ENCODE measurements at places on chromosomes 1 and 21. TPM values are rescaled to one million over a fixed set of nuclear protein-coding genes. Genes with fewer than 3 reads are reported as not detected.
A peak's percentile ranks its signal among the peaks of the same experiment; 100 is the strongest.

ADAMTS5 gene
- polyA plus RNA-seq, result 0.90 TPM

GRCh38 chr1:211761400-211761799 is 69.2 kb downstream of the LPGAT1 start:
- no peaks in the 10 kb centered on the region for H3K27me3 ChIP-seq
- H3K27ac ChIP-seq, result no peak overlapping the region
- no peak overlapping the region for H3K4me3 ChIP-seq
- no peak for DNase-seq
- H3K4me1 ChIP-seq, result no peaks in the 10 kb centered on the region
- peaks cover 36% of the 10 kb centered on the region for H3K36me3 ChIP-seq

- H3K4me3 ChIP-seq, result peak overlapping the region; percentile 12
- no peak overlapping the region for H3K27ac ChIP-seq
- H3K27me3 ChIP-seq, result no peaks in the 10 kb centered on the region
- H3K36me3 ChIP-seq, result peaks cover 27% of the 10 kb centered on the region
- no peaks in the 10 kb centered on the region for H3K4me1 ChIP-seq
Observed at GRCh38 chr1:180482425-180483275, 19.7 kb downstream of the ACBD6 start.

NPHP4 gene
- 4.6 TPM for polyA plus RNA-seq

FASLG gene
- polyA plus RNA-seq, result not detected

GRCh38 chr1:247487057-247487456 is 29.2 kb upstream of the OR2B11 start:
- no peak overlapping the region for H3K27ac ChIP-seq
- no peaks in the 10 kb centered on the region for H3K36me3 ChIP-seq
- H3K4me3 ChIP-seq, result no peak overlapping the region
- peak; percentile 35 for DNase-seq
- H3K4me1 ChIP-seq, result no peaks in the 10 kb centered on the region
- peaks cover 17% of the 10 kb centered on the region for H3K27me3 ChIP-seq

OTUD7B gene
- polyA plus RNA-seq, result 5.8 TPM

- H3K4me1 ChIP-seq, result no peaks in the 10 kb centered on the region
- DNase-seq, result no peak
- no peaks in the 10 kb centered on the region for H3K27me3 ChIP-seq
- H3K36me3 ChIP-seq, result no peaks in the 10 kb centered on the region
Observed at GRCh38 chr1:160659566-160659965, 12.7 kb upstream of the SLAMF1 start.

SNIP1 gene
- polyA plus RNA-seq, result 10.2 TPM

NUP210L gene
- not detected for polyA plus RNA-seq

GRCh38 chr1:162056043-162056442 is 13.4 kb upstream of the NOS1AP start:
- no peak overlapping the region for H3K4me3 ChIP-seq
- no peaks in the 10 kb centered on the region for H3K4me1 ChIP-seq
- no peaks in the 10 kb centered on the region for H3K36me3 ChIP-seq
- no peaks in the 10 kb centered on the region for H3K27me3 ChIP-seq
- DNase-seq, result peak; percentile 69

GRCh38 chr21:37074546-37074945 is 1.5 kb downstream of the TTC3 start:
- no peaks in the 10 kb centered on the region for H3K4me1 ChIP-seq
- H3K36me3 ChIP-seq, result peaks cover 12% of the 10 kb centered on the region
- peak overlapping the region; percentile 98 for H3K4me3 ChIP-seq
- DNase-seq, result no peak

NR5A2 gene
- polyA plus RNA-seq, result not detected

CFAP74 gene
- polyA plus RNA-seq, result not detected

- DNase-seq, result no peak
- no peaks in the 10 kb centered on the region for H3K36me3 ChIP-seq
- no peaks in the 10 kb centered on the region for H3K27me3 ChIP-seq
Observed at GRCh38 chr1:5223206-5223605, 568.8 kb downstream of the AJAP1 start.

KCNJ6 gene
- polyA plus RNA-seq, result not detected

GRCh38 chr1:18148461-18148860 is 40.9 kb downstream of the IGSF21 start:
- H3K4me3 ChIP-seq, result no peak overlapping the region
- H3K27ac ChIP-seq, result peak overlapping the region; percentile 62
- H3K27me3 ChIP-seq, result no peaks in the 10 kb centered on the region
- H3K36me3 ChIP-seq, result no peaks in the 10 kb centered on the region

DNA sequence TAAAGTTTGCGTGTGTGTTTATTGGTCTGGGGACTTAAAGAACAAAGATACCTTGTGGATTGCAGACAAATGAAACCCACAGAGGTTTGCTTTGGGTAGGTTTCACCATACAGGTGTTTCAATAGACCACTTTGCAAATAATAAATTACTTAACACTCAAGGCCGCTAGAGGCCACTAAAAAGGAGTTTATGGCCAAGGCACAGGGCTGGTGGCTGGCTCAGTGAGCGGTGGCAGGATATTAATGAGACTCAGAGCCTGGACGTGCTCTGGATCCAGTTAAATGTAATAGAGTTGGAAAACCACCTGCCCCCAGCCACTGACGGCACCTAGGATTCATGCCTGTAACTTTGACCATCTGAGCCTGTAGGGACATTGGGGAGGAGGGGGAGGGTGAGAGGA is 44.5 kb downstream of the LRRC38 start:
- no peaks in the 10 kb centered on the region for H3K4me1 ChIP-seq
- H3K36me3 ChIP-seq, result no peaks in the 10 kb centered on the region
- H3K4me3 ChIP-seq, result no peak overlapping the region
- H3K27me3 ChIP-seq, result no peaks in the 10 kb centered on the region
- H3K27ac ChIP-seq, result no peak overlapping the region

BGLAP gene
- 0.96 TPM for polyA plus RNA-seq

DNA sequence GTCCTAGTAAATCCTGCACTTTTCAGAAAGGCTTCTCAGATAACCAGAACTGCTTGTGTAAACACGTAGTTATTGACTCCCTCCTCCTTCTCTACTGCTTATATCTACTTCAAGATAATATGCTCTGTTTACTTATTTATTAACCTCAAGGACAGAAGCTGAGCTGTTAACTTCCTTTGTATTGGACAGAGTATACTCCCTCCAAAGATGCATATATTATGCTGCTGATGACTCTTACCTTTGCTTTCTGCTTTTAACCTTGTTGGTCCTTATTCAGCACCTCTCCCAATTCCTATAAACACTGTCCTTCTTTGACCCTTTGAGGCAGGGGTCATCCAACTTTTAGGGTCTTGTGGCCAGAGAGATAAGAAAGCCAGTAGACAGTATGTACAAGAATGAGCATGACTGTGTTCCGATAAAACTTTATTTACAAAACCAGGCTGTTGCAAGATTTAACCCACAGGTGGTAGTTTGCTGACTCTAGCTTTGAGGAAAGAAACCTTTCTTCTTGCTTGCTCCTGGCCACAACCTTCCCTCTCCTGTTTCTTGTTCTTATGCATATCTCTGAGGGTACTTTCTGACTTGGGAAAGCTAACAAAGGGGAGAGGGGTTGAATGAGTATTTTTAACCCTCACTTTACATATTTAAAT is 4.9 kb downstream of the TPM3 start:
- no peaks in the 10 kb centered on the region for H3K36me3 ChIP-seq
- DNase-seq, result no peak
- no peak overlapping the region for H3K4me3 ChIP-seq
- H3K27me3 ChIP-seq, result no peaks in the 10 kb centered on the region
- no peak overlapping the region for H3K27ac ChIP-seq
- H3K4me1 ChIP-seq, result no peaks in the 10 kb centered on the region

- no peak overlapping the region for H3K4me3 ChIP-seq
- no peak for DNase-seq
- H3K36me3 ChIP-seq, result peaks cover 5% of the 10 kb centered on the region
- no peak overlapping the region for H3K27ac ChIP-seq
- no peaks in the 10 kb centered on the region for H3K27me3 ChIP-seq
Observed at GRCh38 chr1:5864256-5864655, 128.0 kb downstream of the NPHP4 start.

- H3K4me3 ChIP-seq, result no peak overlapping the region
- H3K27ac ChIP-seq, result no peak overlapping the region
- no peak for DNase-seq
- H3K27me3 ChIP-seq, result no peaks in the 10 kb centered on the region
Observed at GRCh38 chr1:117416004-117416403, 48.8 kb downstream of the MAN1A2 start.

DNA sequence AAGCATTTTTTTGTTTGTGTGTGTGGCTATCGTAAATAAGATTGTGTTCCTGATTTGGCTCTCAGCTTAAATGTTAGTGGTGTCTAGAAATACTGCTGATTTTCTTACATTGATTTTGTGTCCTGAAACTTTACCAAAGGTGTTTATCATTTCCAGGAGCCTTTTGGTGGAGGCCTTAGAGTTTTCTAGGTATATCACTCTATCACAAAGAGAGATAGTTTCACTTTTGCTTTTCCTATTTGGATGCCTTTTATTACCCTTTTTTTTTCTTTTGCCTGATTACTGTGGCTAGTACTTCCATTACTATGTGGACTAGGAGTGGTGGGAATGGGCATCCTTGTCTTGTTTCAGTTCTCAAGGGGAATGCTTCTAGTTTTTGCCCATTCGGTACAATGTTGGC is 109.6 kb downstream of the S1PR1 start:
- no peaks in the 10 kb centered on the region for H3K4me1 ChIP-seq
- H3K4me3 ChIP-seq, result no peak overlapping the region
- no peak overlapping the region for H3K27ac ChIP-seq
- H3K36me3 ChIP-seq, result no peaks in the 10 kb centered on the region

GRCh38 chr21:38115870-38116269 is 140.9 kb upstream of the KCNJ15 start:
- no peak overlapping the region for H3K4me3 ChIP-seq
- no peak for DNase-seq
- H3K27ac ChIP-seq, result no peak overlapping the region
- no peaks in the 10 kb centered on the region for H3K27me3 ChIP-seq

- no peaks in the 10 kb centered on the region for H3K4me1 ChIP-seq
- no peaks in the 10 kb centered on the region for H3K36me3 ChIP-seq
- peak; percentile 53 for DNase-seq
- no peak overlapping the region for H3K4me3 ChIP-seq
Observed at GRCh38 chr1:164673584-164674214, 114.7 kb downstream of the PBX1 start.

- no peak overlapping the region for H3K4me3 ChIP-seq
- H3K27ac ChIP-seq, result no peak overlapping the region
- DNase-seq, result no peak
- H3K36me3 ChIP-seq, result no peaks in the 10 kb centered on the region
Observed at GRCh38 chr1:63475761-63476160, 47.3 kb downstream of the ITGB3BP start.

DNA sequence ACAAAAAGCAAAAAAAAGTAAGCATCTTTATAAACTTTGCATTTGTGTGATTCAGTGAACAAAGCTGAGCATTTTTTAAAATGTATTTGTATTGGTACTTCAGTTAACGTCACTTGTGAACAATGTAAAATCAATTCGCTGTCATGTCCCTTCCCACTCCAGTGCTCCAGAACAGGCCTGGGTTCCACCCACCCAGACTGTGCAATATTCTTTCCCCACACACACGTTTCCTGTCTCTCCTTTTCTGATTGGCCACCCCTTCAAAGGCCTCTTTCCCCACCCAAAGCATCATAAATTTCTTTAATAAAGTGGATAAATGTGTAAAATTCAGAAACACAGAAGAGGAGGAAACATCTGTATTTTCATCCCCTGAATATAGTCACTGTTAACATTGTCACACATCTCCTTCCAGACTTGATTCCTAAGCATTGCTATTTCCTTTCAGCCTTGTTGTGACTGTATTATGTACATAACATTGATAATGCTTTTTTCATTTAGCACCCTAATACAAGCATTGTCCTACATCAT is 12.0 kb downstream of the CLEC20A start:
- H3K36me3 ChIP-seq, result no peaks in the 10 kb centered on the region
- H3K4me3 ChIP-seq, result no peak overlapping the region
- no peaks in the 10 kb centered on the region for H3K27me3 ChIP-seq
- no peak overlapping the region for H3K27ac ChIP-seq
- no peaks in the 10 kb centered on the region for H3K4me1 ChIP-seq

DNA sequence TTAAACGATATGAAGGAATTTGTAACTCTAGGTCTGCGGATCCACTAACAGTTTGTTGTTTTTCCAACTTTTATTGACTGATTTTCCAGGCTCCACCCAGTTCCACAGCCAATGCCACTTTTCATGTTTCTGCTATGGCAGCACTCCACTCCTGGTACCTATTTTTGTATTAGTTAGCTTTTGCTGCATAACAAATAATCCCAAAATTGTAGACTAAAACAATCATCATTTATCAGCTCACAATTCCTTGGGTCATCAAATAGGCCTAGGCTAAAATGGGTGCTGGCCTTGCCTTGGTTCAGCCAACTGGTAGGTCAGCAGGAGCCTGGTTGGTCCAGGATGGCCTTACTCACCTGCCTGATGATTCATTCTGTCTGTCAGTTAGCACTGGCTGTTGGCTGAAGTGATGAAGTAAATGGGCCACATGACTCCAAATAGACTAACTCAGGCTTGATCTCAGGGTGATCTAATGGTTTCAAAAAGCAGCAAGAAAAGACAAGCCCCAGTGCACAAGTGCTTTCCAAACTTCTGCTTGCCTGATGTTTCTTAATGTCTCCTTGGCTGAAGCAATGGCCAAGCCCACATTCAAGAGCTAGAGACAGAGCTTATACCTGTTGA is 3.2 kb upstream of the C8B start:
- no peak overlapping the region for H3K27ac ChIP-seq
- H3K4me3 ChIP-seq, result no peak overlapping the region
- no peak for DNase-seq
- H3K4me1 ChIP-seq, result no peaks in the 10 kb centered on the region

DNASE2B gene
- polyA plus RNA-seq, result 0.03 TPM

DNA sequence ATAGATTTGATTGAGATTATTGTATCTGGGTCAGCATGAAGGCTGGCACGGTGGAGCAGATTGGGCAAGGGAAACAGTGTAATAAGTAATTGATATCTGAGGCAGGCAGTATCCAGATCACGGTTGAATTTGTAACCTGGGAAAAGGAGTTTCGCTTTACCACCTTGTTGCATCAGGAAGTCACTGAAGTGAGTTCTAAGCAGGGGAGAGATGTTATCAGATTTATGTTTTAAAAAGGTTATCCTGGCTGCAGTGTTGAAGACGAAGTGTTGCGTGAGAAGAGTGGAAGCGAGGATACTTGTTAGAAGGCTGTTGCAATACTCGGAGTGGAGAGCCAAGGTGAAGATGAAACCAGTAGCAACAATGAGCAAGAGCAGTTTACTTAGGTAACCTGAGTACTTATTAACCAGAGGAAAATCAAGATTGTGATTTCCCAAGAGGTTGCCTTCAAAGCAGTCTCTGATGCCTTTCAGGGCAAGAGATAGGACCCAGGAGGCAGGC is 77.8 kb downstream of the LHX9 start:
- no peak overlapping the region for H3K4me3 ChIP-seq
- no peak overlapping the region for H3K27ac ChIP-seq
- no peaks in the 10 kb centered on the region for H3K4me1 ChIP-seq
- no peaks in the 10 kb centered on the region for H3K36me3 ChIP-seq
- no peak for DNase-seq

OR2T35 gene
- not detected for polyA plus RNA-seq

DNA sequence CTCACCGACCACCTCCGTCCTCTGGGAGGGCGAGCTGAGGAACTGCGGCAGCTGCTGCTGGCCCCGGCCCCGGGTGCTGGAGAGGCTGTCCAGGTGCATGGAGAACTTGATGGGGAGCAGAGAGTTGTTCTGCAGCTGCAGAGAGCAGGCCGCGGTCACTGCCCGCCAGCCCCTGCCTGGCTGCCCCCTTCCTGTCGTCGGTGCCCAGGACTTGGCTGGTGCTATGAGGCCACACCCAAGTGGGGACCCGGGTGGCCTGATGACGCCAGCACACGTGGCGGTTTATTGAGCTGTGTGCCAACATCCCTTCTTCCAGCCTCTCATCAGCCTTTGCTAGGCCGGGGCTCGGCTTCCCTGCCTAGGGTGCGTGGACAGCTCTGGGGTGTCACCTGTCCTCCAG is 5.3 kb upstream of the TMEM52 start:
- H3K27ac ChIP-seq, result no peak overlapping the region
- DNase-seq, result peak; percentile 34
- no peak overlapping the region for H3K4me3 ChIP-seq
- no peaks in the 10 kb centered on the region for H3K36me3 ChIP-seq
- no peaks in the 10 kb centered on the region for H3K27me3 ChIP-seq
